CD8-positive, alpha-beta memory T cell (primary cell): ENCODE measurements at places on chromosomes 12 and 14. TPM values are rescaled to one million over a fixed set of nuclear protein-coding genes. Genes with fewer than 3 reads are reported as not detected.

- no peak for DNase-seq
These were observed 111.0 kb upstream of the MAX start for GRCh38 chr14:65213316-65213715.

DNA sequence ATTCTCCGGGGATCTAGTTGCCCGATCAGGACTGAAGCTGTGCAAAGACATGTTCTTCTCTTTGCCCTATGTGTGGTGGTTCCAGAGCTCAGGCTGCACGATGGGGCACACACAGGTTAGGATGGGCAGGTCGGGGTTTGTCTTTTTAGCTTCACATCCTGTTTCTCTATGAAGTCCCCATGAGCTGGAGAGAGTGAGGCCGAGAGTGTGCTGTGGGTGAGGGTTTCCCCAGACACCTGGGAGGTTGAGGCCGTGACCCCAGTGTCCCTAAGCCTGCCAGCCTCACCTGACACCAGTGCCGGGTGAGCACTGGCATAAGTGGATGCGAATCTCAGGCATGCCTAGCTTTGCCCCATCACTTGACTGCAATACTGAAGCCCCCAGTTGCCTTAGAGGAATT lies 32.9 kb upstream of the IGF1 start:
- no peak for DNase-seq

DNA sequence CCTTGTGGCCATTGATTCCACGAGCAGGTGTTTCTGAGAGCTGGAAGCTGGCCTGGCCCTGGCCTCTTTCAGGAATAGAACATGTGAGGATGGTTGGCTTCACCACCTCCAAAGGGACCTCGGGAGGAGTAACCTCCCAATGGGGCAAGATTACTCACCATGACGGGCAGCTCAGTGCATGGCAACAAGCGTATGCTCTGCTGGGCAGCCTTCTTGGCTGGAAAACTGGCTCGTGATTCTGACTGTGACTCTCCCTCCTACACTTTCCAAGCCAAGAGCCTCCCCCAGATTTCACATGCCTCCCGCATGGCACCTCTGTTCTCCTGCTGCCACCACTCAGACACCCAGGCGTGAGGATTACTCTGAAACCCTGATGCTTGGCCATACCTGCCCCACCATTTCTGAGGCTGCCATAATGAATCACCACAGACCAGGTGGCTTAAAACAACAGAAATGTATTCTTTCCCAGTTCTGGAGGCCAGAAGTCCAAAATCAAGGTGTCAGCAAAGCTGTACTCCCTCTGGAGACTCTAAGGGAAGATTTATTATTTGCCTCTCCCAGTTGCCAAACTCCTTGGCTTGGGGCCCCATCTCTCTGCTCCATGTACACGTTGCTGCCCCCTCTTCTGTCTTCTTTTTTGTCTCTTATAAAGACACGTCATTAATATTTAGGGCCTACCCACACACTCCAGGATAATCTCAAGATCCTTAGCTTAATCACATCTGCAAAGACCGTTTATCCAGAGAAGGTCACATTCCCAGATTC lies 215.9 kb downstream of the CHST11 start:
- DNase-seq = no peak

GRCh38 chr14:70904373-70904772 lies 2.9 kb upstream of the PCNX1 start:
- no peak for DNase-seq

DNA sequence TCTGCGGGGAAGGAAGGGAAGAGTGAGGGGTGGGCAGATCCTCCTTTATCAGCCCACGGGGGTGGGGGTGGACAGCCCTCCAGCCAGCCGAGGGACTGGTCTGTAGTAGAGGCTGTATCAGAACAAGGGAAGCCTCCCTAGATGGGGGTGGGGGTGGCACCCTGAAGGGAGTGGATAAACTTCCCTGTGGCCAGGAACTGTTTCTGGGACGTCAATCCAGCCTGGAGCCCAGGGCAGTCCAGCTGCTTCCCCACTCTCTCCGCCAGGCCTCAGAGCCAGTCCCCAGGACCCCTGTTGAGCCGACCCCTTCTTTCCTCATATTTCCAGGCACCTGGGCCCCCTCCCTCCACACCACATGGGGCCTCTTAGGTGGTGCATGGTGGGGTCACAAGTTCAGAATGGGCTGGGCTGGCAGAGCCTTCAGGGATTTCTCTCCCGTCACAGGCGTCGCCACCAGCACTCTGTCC lies 6.7 kb downstream of the PLD4 start:
- DNase-seq = no peak

- no peak for DNase-seq
These were observed 268.4 kb downstream of the LRFN5 start for GRCh38 chr14:41875116-41875515.

The A2M gene
- 2.2 TPM for polyA plus RNA-seq

GRCh38 chr12:131487388-131488124 lies 223.3 kb upstream of the SFSWAP start:
- DNase-seq = no peak

DNA sequence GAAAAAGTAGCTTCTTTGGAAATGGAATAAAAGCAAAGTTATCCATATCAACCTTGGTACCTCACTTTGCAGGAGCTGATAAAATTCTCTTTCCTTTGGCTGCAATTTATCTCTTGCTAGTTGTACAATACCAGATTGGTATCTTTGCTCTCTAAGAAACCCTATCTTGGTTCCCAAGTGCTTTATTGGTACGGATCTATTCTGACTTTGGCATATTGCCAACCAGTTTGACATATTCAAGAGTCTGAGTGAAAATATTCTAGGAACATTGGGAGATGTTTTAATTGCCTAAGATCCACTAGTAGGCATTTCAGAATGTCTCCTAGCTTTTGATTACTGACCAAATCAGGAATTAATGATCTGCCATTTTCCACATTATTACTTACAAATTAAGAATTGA lies 167.2 kb upstream of the ATP2B1 start:
- DNase-seq = no peak

DNA sequence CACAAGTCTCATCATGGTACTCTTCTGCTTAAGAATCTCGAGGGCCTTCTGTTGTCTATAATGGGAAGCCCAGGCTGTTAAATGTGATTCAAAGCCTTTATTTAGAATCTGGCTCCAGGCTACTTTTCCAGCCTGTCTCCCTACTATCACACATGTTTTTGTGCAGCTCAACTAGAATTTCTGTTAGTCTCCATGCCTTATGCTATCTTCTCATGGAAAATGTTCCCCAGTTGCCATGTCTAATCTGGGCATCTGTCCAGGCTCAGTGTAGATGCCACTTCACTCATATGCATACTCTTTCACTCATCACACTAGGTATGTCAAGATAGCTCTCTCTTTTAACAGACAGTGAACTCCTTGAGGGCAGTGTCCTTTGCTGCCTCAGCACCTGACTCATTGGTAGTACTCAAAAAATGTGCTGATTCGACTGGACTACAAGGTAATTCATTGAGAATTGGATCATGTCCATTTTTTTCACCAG lies 145.3 kb downstream of the TTLL5 start:
- DNase-seq = no peak

GRCh38 chr14:95294834-95295599 lies 24.7 kb downstream of the CLMN start:
- no peak for DNase-seq

The SERPINA12 gene
- polyA plus RNA-seq = not detected

The CYP27B1 gene
- polyA plus RNA-seq = 0.52 TPM

GRCh38 chr12:26274441-26275312 lies 79.3 kb downstream of the SSPN start:
- no peak for DNase-seq

DNA sequence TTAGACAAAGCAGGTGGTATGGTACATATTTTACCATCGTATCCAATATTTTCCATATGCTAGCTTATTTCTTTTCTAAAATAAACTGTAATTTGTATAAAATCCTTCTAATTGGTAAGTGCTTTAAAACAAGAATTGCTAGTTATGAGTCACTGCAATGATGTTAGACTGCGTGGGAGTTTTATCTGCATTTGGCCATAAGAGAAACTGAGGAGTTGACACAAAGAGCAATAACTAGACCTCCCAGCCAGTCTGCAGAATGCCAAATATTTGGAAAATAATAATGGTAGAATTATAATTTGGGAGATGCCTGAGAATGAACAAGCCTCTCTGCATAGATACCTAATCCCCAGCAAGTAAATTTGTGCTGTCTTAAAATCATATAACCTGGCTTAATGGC lies 61.7 kb upstream of the PTPRR start:
- DNase-seq = no peak

DNA sequence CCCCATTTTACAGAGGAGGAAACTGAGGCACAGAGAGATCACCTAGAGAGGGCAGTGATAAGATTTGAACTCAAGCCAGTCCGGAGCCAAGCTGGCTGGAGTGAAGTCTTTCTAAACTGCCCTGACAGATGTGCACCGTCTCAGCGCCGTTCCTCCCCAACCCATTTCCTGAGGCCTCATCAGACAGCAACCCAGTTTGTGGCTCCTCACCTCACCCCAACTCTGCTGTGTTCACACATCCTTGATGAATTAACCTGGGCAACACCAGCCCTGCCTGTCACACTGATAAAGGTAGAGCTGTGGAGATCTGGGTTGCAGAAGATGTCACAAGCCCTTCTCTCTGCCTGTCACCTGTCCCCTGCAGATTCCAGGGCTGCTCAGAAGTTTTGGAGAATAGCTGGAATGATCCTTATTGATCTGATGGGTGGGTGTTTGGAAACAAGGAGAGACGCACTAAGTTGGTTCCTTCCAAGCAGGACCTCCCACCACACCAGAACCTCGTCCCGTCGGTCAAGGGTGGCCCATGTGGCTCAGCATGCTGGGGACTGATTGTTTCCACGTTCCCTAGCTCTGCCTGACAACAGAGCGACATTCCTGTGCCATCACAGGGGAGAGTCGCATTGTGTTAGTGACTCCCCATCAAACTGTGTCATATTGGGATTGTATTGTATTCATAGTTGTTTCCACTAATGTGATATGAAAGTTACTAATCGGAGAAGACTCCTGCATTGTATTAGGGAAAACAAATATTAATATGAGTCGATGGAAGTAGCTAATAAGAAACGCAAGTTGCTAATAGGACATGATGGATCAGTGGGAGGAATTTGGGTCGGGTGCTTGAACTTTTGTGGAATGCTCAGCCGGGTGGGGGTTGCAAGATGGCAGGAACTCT lies 200.6 kb downstream of the PHETA1 start:
- no peak for DNase-seq

- no peak for DNase-seq
These were observed 12.1 kb upstream of the PRR4 start for GRCh38 chr12:10861366-10861765.

The FGF23 gene
- not detected for polyA plus RNA-seq

- DNase-seq = no peak
These were observed 11.0 kb upstream of the OAS2 start for GRCh38 chr12:112967306-112967705.

DNA sequence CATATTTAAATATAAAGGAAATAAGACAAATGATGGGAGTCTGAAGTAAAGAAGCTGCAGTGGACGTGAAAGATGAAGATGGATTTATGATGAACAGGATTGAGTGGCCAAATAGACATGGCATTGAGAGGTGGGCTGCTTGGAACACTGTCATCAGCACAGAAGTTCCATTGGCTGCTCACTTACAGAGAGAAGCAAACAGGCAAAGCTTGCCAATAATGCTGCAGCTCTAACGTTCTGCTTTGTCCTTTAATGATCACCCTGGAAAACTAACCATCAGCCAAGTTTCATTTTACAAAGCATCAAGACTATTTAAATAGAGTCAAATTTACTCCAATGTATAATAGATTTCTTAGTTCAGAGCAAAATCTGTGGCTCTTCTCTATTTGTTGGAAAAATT lies 721.4 kb downstream of the TMTC2 start:
- DNase-seq = no peak

DNA sequence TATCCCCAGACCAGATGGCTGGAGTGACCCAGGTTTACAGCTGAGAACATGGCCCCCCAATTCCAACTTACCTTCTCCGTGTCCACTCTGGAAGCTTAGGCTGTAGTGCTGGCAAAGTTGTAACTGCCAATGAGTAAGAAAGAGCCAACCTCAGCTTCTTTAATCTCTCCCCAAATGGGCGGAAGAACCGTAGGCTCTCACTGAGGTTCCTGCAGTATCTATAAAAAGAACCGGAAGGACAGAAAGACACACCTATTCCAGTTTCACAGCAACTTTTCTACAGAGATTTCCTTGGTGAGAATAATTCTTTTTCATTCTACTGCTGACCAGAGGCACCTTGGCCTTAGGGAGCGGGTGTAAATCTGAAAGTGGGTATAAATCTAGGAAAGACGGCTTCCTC lies at the start of gene GPRC5D:
Gene GPRC5D, minus strand, starts transcription at position 135 of the 400 bp plus-strand sequence. CDS start 1,786 bp downstream, outside the sequence.
- DNase-seq = no peak

GRCh38 chr12:89140602-89141238 lies 211.6 kb downstream of the DUSP6 start:
- DNase-seq = no peak

The SYCP3 gene
- 0.14 TPM for polyA plus RNA-seq

- DNase-seq = no peak
These were observed 11.3 kb downstream of the SLC25A29 start for GRCh38 chr14:100294963-100295330.

GRCh38 chr12:93773122-93773871 lies 96.1 kb downstream of the CRADD start:
- peak; percentile 22 for DNase-seq

GRCh38 chr12:110349514-110350151 lies 53.9 kb downstream of the ANAPC7 start:
- no peak for DNase-seq

- DNase-seq = no peak
These were observed 5.2 kb upstream of the HSP90B1 start for GRCh38 chr12:103924761-103925641.

GRCh38 chr14:96811985-96812667 lies 14.9 kb downstream of the VRK1 start:
- DNase-seq = no peak

- DNase-seq = no peak
These were observed 60.4 kb downstream of the FZD10 start for GRCh38 chr12:130222519-130223218.

DNA sequence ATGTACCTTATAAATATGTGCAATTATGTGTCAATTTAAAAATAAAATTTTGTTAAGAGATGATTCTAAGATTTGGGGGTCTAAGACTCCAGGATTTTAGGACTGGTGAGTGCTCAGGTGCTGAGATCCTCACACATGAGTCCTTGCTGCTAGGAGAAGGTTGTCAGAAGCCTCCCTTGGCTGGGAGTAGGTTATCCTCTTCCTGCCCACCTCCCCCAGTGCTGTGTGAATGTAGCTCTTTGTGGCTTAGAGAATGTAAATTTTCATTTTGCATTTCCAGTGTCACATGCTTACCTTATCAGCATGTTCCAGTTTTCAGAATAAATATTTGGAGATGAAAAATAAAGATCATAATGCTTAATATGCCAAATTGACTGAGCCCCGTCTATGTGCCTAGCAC lies 114.2 kb upstream of the MDM1 start:
- no peak for DNase-seq

The PLCZ1 gene
- not detected for polyA plus RNA-seq

- no peak for DNase-seq
These were observed 1.8 kb upstream of the COCH start for GRCh38 chr14:30872602-30873001.

DNA sequence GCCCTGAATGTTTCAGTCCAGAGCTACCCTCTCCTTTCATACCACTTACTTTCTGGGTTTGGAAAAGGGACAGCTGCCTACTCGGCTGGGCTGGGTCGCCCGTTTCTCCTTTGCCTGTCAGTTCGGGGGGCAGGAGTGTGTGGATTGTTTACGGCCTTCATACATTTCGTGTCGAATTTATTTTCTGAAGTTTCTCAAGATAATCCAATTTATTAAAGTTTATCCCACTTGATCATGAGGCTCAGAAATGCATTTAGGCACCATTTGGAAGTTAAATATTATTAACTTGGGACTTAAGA lies 608 bp downstream of the ZNF410 start:
- no peak for DNase-seq
